Ascending aorta (tissue), 2 donors: ENCODE measurements at places on chromosomes 3 and 15. TPM values are rescaled to one million over a fixed set of nuclear protein-coding genes. Genes with fewer than 3 reads are reported as not detected.

HGD gene
- 19.2 TPM for total RNA-seq

GOLGA6A gene
- not detected for total RNA-seq

HEG1 gene
- 153 TPM for total RNA-seq

KIF15 gene
- 0.64 TPM for total RNA-seq

CCR5 gene
- not detected for total RNA-seq

CAV3 gene
- total RNA-seq: not detected

GRCh38 chr3:180749322-180749721 lies 70.0 kb upstream of the CCDC39 start:
- H3K36me3 ChIP-seq: no peaks in the 10 kb centered on the region
- DNase-seq: no peak
- no peaks in the 10 kb centered on the region for H3K4me1 ChIP-seq
- no peaks in the 10 kb centered on the region for H3K27me3 ChIP-seq
- H3K4me3 ChIP-seq: no peak overlapping the region
- H3K27ac ChIP-seq: no peak overlapping the region

DNA sequence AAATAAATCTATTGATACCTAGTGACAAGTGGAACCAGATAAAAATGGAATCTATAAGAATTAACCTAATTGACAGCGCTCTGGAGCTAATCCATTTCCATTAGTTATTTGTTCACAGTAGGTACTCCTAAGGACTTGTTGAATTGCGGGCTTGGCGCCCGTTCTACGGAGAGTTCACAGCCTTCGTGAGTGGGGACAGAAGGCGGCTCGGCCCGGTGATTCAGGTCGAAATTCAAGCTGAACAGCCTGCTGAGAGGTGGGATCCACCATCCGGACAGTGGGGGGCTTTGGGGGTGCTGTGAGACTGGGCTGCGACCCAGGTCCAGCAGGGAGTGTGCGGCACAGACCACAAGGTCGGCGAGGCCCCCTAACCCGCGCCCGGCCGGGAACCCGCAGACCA lies 779 bp upstream of the CTNNB1 start:
- no peak for DNase-seq
- H3K27ac ChIP-seq: peak overlapping the region; percentile 100
- H3K4me3 ChIP-seq: peak overlapping the region; percentile 100
- no peaks in the 10 kb centered on the region for H3K27me3 ChIP-seq
- H3K36me3 ChIP-seq: no peaks in the 10 kb centered on the region
- peaks cover 24% of the 10 kb centered on the region for H3K4me1 ChIP-seq

DNA sequence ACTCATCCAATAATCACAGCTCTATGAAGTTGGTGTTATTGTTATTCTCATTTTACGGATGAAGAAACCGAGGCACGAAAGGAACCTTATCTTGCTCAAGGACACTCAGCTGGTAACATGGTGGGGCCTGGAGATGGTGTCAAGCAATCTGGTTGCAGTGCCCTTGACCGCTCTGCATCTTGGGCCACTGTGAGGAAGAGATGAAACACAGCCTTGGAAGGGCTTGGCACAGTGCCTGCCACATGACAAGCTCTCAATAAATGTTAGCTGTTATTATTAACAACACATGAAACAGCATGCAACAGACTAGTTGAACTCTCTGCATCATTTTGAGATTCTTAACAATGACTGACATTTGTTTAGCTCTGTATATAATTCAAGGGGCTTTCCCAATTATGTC lies 10.1 kb upstream of the ITGA11 start:
- no peaks in the 10 kb centered on the region for H3K27me3 ChIP-seq
- H3K27ac ChIP-seq: no peak overlapping the region
- H3K4me3 ChIP-seq: no peak overlapping the region

- H3K4me3 ChIP-seq: no peak overlapping the region
- H3K27me3 ChIP-seq: no peaks in the 10 kb centered on the region
- no peaks in the 10 kb centered on the region for H3K4me1 ChIP-seq
These were observed 76.9 kb upstream of the ST8SIA2 start for GRCh38 chr15:92316586-92317295.

GRCh38 chr3:4741404-4742307 lies 237.6 kb upstream of the BHLHE40 start:
- DNase-seq: peak; percentile 91
- no peaks in the 10 kb centered on the region for H3K27me3 ChIP-seq
- H3K36me3 ChIP-seq: peaks cover 13% of the 10 kb centered on the region
- H3K4me3 ChIP-seq: no peak overlapping the region

DNA sequence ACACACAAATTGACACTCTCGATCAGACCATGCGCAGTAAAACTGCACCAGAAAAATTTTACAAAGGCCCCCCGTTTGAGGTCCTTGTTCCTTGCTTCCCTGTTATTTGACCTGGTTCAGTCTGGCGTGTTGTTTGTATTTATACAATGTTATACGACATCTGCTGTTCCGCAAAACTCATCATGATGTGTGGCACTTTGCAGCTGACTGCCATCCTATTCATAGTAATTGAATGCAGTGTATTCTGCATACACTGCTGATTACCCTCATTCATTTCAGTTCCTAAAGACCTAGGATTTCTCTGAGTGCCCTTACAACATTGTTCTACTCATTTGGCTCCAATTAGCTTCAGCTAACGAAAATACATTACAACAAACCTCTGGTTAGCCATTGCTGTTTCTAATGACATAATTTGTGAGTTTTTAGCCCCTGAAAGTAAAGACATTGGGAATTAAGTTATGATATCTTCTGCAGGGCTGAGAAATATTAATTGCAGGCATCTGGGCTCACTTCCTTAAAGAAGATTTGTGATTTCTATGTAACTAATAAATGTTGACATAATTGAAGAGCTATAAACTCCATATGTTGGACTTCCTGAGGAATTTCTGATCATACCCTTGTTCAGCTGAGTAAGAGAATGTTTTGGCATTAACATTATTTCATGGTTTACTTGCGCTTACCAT lies 75.7 kb downstream of the C3orf38 start:
- H3K27me3 ChIP-seq: no peaks in the 10 kb centered on the region
- H3K36me3 ChIP-seq: no peaks in the 10 kb centered on the region
- H3K4me3 ChIP-seq: no peak overlapping the region
- H3K27ac ChIP-seq: no peak overlapping the region
- no peaks in the 10 kb centered on the region for H3K4me1 ChIP-seq
- DNase-seq: no peak

- H3K4me3 ChIP-seq: no peak overlapping the region
- H3K27me3 ChIP-seq: no peaks in the 10 kb centered on the region
- no peak overlapping the region for H3K27ac ChIP-seq
- H3K4me1 ChIP-seq: no peaks in the 10 kb centered on the region
These were observed 203.1 kb downstream of the OPA1 start for GRCh38 chr3:193796089-193796488.

DNA sequence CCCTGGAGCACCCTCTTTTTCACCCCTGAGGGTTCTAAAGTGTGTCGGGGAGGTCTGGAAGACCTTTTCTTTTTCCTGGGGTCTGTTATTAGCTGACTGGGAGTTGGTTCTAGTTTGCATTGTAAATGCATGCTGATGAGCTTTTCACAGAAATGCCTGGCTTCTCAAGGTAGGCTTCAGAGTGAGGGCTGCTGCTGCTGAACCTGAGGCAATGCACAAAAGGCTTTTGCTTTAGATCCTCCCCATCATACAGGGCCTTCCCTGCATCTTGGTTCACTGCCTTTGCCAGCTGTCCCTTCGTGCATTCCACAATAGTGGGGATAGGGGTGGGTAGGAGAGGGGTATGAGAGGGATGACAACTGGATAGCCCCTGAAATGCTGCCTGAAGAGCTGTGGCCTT lies 46.6 kb downstream of the FAH start:
- no peak for DNase-seq
- H3K4me3 ChIP-seq: no peak overlapping the region
- H3K4me1 ChIP-seq: no peaks in the 10 kb centered on the region
- H3K27me3 ChIP-seq: no peaks in the 10 kb centered on the region

- H3K27ac ChIP-seq: no peak overlapping the region
- H3K4me3 ChIP-seq: no peak overlapping the region
- no peaks in the 10 kb centered on the region for H3K4me1 ChIP-seq
- DNase-seq: no peak
- H3K27me3 ChIP-seq: no peaks in the 10 kb centered on the region
These were observed 375.8 kb downstream of the GAP43 start for GRCh38 chr3:115999001-115999585.

GRCh38 chr3:12751571-12751970 lies 7.5 kb downstream of the TMEM40 start:
- H3K36me3 ChIP-seq: no peaks in the 10 kb centered on the region
- H3K27me3 ChIP-seq: no peaks in the 10 kb centered on the region
- DNase-seq: no peak
- no peaks in the 10 kb centered on the region for H3K4me1 ChIP-seq
